ENCODE measurements at places on chromosomes 3 and 15. TPM values are rescaled to one million over a fixed set of nuclear protein-coding genes. Genes with fewer than 3 reads are reported as not detected.
A peak's percentile ranks its signal among the peaks of the same experiment; 100 is the strongest.

- no peak for DNase-seq
Measured at GRCh38 chr3:76470285-76470684, 569.6 kb upstream of the ROBO2 start.

The LCTL gene
- not detected for total RNA-seq

GRCh38 chr3:178930116-178930515, 141.5 kb downstream of the ZMAT3 start:
- no peak for DNase-seq

The SLC22A13 gene
- total RNA-seq: 0.16 TPM

The ANKUB1 gene
- total RNA-seq: not detected

The CHRM5 gene
- total RNA-seq: 0.06 TPM

The CACNA1D gene
- 35.7 TPM for total RNA-seq

DNA sequence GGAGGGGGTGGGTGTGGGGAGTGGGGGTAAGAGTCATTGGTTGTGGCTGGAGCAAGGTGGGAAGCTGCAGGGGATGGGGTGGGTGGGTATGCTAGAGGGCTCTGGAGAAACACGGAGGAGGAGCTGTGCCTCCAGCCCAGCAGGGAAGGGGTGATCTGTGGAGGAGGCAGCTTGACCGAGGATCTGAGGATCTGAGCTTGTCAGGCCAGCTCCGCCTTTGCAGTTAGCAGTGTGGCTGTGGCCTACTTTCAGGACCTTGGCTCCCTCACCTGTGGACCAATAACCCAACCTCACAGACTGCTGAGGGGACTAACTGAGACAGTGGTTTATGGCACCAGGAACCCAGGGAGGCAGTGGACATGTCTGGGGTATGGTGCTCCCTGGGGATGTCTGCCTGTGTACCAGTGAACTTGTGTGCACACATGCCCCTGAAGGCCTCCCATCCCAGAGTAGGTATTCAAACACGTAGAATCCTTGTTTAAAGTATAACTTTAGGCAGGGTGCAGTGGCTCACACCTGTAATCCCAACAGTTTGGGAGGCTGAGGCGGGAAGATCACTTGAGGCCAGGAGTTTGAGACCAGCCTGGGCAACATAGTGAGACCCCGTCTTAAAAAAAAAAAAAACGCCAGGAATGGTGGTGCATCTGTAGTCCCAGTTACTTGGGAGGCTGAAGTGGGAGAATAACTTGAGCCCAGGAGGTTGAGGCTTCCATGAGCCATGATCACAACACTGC, 52.5 kb upstream of the LINGO1 start:
- no peak for DNase-seq

- DNase-seq: no peak
Measured at GRCh38 chr3:76753599-76753998, 286.3 kb upstream of the ROBO2 start.

DNA sequence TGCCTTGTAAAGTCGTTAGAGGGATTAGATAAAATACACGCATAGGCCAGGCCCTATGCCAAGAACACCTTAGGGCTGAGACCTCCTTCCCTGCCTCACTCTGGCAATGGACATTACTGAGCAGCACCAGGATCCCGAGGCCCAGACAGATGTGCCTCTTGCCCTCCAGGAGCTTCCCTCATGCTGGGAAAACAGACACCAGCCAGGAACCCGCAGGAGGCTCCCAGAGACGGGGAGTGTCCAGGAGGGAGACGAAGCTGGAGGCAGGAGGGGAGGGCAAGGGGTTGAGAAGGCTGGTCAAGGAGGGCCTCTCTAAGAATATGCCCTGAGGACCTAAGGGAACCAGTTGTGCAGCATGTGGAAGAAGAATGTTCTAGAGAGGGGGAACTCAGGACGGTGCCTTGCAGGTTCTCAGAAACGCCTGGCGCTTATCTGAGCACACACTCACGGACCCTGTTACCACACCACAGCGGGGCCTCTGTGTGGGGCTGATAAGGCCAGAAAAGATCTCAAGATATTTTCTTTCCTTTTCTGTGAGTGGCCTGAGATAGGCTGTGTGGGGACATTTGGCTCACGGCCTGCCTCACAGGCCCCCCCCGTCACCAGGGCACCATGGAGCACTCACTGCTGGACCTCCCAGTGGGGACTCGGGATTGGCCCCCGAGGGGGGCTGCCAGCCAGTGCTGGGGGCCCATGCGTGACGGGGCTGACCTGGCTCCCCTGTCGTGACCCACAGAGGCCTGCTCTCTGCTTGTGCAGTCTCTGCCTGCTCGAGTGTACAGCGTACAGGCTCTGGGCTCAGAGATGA, 22.0 kb upstream of the CYP11A1 start:
- no peak for DNase-seq

GRCh38 chr3:14775563-14775962, 43.2 kb upstream of the FGD5 start:
- peak; percentile 17 for DNase-seq

The CPLX3 gene
- not detected for total RNA-seq

DNA sequence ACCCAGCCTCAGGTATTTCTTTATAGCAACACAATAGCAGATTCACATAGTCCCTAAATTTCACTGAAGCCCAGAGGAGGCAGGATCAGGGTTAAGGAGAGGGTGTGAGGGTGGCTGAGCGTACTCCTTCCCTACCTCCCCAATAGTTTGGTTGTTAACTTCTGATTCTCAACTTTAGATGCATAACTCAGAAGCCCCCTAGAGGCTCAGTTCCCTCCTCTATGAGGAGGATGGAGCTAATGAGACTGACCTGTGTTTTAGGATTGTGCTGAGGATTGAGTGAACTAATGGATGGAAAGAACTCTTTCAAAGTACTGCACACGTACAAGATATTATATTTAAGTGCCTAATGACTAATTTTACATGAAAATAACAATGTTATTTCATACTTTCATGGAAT, 249.3 kb upstream of the SOX14 start:
- peak; percentile 0 for DNase-seq

Data from kidney (tissue), 22 donors.